ENCODE measurements at places on chromosomes 13 and 19.
A peak's percentile ranks its signal among the peaks of the same experiment; 100 is the strongest.

DNA sequence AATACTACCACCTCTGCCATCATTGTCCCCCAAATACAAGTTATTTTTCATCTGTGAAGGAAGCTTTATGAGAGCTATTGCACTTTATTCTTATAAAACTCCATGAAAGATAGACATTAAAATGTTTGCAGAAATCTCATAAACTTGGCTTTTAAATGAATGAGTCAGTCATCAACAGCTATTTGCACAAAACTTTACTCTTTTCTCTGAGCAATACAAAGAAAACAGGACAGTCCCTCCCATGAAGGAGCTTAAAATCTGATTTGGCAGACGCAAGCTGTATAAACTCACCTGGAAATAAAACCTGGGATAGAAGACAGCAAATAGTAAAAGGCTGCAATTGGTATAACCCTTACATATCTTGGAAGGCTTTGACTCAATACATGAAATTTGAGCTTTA, 16.6 kb upstream of the RCBTB1 start:
- DNase-seq = no peak

DNA sequence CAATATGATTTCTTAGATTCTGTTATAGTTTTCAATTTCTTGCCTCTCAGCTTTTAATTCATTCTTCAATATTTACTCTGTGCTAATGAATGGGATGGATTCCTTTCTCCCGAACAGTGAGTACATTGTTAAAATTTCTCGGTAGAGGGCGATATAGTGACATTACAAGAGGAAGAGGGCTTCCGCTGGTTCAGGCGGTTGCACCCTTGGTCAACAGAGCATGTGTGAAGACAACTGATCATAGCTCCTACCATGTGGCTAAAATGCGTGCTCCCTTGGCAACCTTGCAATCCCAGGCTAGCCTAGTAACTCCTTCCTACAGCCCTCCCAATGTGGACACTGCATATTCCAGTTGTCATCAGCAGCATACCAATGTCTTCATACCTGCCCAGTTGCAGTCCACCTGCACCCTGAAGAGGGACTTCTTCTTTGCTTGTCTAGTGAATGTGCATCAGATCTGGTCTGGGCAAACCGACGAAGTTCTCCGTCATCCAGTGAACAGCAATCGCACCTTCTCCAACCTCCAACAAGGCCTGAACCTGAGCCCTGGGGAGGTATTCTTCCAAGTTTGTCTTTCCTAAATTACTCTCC, 653.0 kb upstream of the GPC6 start:
- no peak for DNase-seq

- no peak for DNase-seq
Observed at GRCh38 chr19:48578891-48579290, 26.9 kb downstream of the SULT2B1 start.

GRCh38 chr13:51867062-51867461, 5.3 kb downstream of the CCDC70 start:
- DNase-seq = peak; percentile 31

DNA sequence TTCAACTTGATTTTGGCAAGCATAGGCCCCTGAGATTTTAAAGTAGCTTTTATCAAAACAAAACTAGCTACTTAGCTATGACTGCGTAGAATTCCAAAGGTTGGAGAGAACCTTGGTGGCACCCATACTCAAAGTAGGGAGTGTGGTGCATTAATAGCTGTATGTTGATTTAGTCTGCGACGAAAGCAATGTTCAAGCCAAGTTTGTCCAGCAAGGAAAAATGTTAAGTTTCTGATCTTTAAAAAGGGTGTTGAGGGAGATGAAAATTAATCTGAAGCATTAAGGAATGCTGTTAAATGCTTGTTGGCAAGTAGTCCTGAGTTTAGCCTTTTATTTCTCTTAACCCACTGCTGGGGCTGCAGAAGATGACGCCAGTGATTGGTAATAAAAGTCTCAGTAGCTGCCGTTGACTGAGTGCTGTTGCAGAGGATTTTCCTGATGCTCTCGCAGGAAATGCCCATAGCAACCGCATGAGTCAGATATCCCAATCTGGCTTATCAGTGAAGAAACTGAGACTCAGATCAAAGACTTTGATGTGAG, 75.9 kb upstream of the RNF113B start:
- no peak for DNase-seq

GRCh38 chr19:37983916-37984315, 76.9 kb downstream of the SIPA1L3 start:
- DNase-seq = no peak

DNA sequence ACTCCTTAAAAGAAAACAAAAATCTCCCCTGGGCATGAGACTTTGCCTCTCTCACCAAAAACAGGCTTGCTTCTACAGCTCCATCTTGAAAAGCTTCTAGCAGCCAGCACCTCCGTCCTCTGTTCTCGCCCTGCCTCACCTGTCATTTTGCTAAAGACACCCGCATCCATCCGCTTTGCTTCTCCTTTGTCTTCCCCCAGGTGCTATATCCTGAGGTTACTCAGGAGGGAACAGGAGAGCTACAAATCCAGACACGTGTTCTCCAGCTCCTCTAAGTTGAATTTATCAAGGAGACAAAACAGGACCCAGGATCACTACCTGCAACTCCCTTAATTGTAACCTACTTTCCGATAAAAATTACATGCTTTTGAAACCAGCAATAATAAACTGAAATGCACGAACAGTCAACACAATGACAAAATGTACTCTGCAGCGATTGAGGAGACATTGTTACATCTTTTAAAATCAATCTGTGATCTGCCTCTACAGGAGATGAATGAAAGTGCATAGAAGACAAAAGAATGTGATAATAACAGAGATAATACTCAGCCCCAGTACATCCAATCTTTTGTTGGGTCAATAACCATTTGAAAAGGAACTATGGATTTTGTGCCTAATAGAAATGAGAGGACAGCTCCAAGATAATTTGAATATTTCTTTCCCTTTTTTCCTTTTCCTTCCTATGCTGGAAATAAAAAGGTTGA, 221.2 kb downstream of the DCLK1 start:
- no peak for DNase-seq

DNA sequence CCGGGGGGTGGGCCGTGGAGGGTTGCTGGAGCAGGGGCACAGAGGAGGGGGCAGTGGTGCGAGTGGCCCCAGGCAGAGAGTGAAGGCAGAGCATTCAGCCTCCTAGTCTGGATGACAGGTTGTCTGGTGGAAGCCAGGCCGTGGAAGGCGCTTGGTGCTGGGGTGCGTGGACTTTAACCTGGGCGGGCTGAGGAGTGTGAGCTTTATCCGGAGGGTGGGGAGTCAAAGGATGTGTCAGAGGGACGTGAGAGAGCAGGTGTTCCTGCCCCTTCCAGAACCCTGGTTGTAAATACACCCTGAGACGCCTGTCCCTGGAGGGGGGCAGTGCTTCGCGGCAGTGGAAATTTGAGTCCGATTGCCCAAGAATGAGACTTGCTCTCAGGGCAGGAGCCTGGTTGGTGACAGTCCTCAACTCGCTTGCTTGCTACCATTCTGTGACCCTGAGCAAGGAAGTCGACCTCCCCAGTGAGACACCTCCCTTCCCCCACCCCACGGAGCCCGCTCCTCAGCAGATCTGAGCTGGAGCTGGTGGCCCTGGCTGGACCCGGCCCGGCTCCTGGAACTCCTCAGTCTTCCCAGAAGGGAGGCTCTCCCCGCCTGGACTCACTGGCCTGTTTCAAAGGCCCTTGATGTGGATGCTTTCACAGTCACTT, 2.3 kb downstream of the SPPL2B start:
- DNase-seq = no peak

- no peak for DNase-seq
Observed at GRCh38 chr13:78599645-78600279, 3.6 kb downstream of the POU4F1 start.

GRCh38 chr13:45269204-45269603, 68.4 kb upstream of the KCTD4 start:
- no peak for DNase-seq

GRCh38 chr19:40549007-40549708, 27.5 kb upstream of the SHKBP1 start:
- DNase-seq = no peak

GRCh38 chr19:16369664-16370576, 45.3 kb downstream of the KLF2 start:
- DNase-seq = no peak

DNA sequence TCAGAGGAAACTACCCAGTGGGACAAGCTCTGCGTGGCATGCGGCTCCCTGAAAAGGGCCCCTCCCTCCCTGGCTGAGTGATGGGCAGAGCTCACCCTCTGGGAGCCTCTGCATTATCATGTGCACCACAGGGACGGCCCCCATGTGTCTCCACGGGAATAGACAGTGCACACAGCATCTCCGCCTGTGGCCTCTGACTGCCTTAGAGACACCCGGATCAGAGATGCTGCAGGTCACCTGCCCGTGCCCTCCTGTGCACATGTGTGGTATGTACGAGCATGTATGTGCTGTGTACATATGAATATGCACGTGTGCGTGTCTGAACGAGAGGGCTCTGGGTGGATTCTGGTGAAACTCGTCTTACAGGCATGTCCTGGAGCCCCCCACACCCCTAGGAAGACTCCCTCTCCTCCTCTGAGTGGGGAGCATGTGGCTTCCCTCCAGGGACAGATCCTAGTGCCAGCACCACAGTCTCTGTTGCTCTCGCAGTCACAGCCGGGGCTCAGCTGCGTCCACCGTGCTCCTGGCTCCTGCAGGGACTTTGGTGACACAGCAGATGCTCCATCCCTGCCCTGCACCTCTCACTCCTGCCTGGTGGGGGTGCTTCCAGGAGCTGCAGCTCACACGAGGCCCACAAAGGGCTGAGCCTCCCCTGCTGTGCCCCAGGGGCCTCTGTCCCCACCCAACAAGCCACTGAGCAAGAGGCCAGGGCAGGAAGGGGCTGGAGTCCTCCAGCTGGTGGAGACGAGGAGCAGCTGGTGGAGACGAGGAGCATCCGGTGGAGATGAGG, 19.6 kb downstream of the C13orf46 start:
- no peak for DNase-seq

DNA sequence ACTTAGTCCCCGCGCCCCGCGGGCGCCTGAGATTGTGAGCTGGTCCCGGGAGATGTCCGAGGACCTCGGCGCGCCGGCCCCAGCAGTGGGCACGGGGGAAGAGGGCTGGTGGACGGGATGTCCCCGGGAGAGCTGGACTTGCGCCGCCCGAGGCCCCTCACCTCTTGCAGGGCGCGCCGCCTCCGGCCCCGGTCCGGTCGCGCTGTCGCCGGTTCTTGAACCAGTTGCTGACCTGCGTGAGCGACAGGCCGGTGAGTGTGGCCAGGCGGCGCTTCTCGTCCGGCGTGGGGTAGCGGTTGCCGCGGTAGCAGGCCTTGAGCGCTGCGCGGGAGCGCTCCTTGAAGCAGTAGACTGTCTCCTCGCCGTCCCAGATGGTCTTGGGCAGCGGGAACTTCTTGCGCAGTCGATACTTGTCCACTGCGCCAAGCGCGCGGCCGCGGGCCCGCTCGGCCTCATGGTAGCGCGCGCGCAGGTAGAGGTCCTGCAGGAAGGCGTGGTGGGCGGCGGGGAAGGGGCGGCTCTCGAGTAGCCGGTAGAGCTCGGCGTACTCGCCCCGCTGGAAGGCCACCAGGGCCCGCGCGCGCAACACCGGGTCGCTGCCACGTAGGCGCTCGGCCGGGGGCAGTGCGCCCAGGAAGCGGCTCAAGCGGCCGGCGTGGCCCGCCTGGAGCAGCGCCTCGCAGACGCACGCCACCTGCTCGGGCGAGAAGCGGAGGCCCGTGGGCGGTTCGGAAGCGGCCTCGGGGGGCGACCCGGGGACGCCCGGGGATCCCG, 984 bp downstream of the SIX5 start:
- DNase-seq = no peak

- no peak for DNase-seq
Observed at GRCh38 chr19:5048727-5049553, 80.0 kb downstream of the KDM4B start.

DNA sequence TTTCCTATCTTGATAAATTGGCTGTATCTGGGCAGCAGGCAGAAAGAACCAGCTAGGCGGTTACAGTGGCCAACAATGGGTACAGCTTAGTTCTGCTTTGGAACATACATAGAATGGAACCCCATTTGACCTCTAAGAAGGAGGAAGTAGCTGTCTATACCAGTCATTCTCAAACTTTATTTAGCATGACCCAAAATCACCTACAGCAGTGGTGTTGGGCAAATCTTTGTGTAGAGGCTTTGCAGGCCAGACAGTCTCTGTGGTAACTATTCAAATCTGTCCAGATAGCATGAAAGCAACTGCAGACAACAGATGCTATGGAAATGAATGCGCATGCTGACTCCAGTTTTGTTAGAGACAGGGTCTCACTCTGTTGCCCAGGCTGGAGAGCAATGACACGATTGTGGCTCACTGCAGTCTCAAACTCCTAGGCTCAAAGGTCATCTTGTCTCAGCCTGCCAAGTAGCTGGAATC, 12.0 kb upstream of the KCNC3 start:
- no peak for DNase-seq

DNA sequence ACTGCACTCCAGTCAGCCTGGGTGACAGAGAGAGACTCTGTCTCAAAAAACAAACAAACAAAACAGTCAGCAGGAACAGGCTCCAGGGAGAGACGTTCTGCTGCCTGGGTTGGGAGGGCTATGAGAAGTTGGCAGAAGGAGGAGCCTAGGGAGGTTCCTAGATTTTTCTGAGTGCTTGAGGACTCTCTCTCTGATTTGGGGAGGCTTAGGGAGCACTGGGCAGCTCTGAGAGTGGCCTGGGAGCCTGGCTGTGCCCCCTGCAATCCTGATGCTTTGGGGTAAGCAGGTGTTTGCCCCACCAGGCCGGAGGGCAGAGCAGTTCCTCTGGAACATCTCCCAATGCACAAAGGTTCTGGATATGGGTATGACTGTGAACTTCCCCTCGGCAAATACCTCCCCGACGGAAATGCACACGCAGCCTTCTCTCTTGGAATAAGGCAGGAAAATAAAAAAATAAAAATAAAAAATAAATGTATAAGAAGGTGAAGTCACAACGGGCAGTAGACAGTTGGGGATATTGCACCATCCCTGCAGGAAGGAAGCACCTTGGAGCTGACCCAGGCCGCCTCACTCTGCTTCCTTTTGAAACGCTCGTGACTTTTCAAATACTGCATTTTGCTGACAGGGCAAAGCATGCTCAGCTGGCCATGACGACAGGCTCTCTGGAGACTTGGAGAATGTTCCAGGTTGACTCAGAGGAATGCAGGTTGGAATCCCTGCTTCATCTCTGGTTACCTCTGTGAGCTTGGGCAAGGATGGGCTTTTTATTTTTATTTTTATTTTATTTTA, 26.5 kb upstream of the HOMER3 start:
- DNase-seq = no peak

GRCh38 chr13:51518827-51519226, 65.4 kb upstream of the WDFY2 start:
- DNase-seq = no peak

DNA sequence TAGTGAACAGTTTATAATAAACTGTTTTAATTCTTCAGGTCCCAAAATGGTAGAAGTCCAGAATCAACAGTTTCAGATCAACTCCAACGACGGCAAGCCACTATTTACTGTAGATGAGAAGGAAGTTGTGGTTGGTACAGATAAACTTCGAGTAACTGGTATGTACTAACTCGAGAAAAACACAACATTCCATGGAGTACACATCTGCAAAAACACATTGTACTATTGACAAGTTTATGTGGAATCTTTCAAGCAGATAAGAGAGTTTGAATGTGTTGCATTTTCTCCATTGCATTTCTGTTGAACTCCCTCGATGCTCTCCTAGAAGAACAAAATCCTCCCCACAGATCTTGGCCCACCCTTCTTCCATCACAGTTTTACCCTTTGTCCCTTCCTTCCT, 98.5 kb downstream of the SGCG start:
- DNase-seq = no peak

GRCh38 chr19:58356766-58357480, 3.6 kb upstream of the A1BG start:
- DNase-seq = no peak

GRCh38 chr13:83223546-83223945, 658.7 kb downstream of the SLITRK1 start:
- DNase-seq = no peak

Data from NK-92 treated with Interleukin-12 subunit alpha and Interleukin-12 subunit beta, amount 100 ng/mL, for 24 hours (cell line).